NCI-H510A (cell line): ENCODE measurements at places on chromosomes 11 and 22.

GRCh38 chr11:64331569-64332371 lies 8.2 kb upstream of the CCDC88B start:
- DNase-seq, result no peak

GRCh38 chr11:91791171-91791468 lies 433.5 kb upstream of the FAT3 start:
- DNase-seq, result no peak

- DNase-seq, result no peak
Measured at GRCh38 chr22:23844739-23845202, 6.0 kb upstream of the DERL3 start.

- no peak for DNase-seq
Measured at GRCh38 chr11:74677131-74677530, 54.1 kb downstream of the CHRDL2 start.

DNA sequence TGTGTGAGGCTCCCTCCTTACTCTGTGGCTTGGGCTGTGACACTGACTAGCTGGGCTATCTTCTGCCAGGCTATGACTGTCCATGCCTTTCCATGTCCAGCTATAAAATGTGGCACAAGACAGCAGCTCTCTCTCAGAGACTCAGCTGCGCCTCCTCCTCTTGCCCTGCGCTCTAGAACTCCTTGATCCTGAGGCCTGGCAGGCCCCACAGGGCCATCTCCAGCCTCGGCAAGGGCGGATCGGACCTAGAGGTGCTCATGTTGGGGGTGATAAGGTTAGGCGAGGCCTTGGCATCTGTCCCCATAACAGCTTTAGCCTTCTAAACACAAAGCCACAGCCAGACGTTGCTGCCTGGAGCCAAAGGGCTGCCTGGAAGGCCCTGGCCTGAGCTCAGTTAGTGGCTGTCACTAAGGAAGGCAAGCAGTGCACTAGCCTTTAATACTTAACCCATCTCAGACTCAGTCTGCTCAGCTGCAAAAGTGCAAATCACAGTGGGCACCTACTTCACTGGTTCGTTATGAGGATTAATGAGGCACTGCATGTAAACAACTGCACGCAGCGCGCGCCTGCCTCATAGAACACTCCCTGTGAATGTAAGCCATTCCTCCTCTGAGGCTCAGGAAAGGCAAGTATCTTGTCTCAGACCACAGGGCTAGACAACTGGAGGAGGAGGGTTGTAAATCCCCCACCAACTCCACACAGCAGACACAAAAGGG lies 1.2 kb downstream of the GUCD1 start:
- DNase-seq, result no peak

GRCh38 chr11:69250186-69251056 lies 43.5 kb upstream of the MYEOV start:
- no peak for DNase-seq

- DNase-seq, result no peak
Measured at GRCh38 chr11:27231530-27231929, 131.5 kb downstream of the CCDC34 start.

- no peak for DNase-seq
Measured at GRCh38 chr11:16001044-16001568, 355.2 kb downstream of the SOX6 start.

GRCh38 chr11:65366340-65366773 lies 11.8 kb downstream of the TIGD3 start:
- peak; percentile 45 for DNase-seq

DNA sequence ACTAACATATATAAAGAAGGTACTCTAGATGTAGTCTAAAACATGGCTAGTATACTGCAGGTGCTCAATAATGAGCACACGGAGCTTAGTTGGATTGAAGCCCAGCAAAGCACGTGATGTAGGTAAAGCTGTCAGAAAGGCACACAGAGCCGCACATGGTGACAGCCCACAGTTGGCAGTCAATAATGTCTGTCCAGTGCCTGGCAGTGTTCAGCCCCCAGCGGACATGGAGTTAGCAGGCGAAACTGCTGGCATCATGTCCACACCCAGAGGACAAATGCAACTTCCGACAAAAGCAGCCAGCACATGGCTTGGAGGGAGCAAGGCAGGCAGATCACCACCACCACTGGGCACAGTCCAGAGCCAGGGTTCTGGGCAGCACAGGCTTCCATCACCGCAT lies 43.5 kb upstream of the H19 start:
- DNase-seq, result no peak

DNA sequence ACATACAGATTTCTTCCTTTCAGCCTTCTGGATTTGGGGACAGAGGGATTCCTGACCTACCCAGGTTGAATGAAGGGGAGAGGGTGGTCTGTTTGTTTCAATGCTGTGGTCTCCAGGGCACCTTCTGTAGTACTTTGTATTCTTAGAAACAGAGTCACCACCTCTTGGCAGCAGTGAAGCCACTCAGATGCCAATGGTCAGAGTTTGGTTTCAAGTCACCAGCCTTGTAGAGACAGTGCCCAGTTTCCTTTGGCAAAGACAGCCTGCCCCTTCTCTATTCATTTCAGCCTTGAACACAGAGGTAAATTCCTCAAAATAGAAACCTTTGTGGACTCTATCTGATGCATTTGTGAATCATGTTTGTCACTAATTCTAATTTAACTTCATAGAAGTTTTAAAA lies 111.7 kb upstream of the RASSF10 start:
- DNase-seq, result no peak
